ENCODE measurements at places on chromosomes 3 and 15. TPM values are rescaled to one million over a fixed set of nuclear protein-coding genes. Genes with fewer than 3 reads are reported as not detected.

GRCh38 chr3:127423856-127424765, 136.3 kb upstream of the PRR20G start:
- H3K4me3 ChIP-seq = no peak overlapping the region
- H3K27ac ChIP-seq = no peak overlapping the region
- H3K4me1 ChIP-seq = no peaks in the 10 kb centered on the region
- no peaks in the 10 kb centered on the region for H3K36me3 ChIP-seq

DNA sequence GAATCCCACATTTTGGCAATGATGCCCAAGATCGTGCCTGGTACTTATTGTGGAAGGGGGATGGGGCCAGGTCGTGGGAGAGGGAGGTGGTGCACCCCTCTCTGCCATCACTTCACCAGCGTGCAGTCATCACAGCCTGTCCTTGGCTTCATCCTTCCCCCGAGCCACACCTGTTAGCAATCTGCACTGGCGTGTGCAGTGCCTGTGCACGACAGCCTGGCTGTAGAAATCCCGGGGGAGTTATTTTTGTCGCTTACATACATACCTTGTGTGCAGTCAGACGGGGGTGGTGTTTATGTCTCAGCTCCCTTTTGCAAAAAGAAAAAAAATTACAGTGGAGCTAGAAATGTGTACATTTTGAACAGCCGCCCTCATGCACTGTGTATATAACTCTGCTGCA, 216.0 kb downstream of the TLE3 start:
- no peaks in the 10 kb centered on the region for H3K4me1 ChIP-seq
- peaks cover 15% of the 10 kb centered on the region for H3K27me3 ChIP-seq
- no peak overlapping the region for H3K27ac ChIP-seq
- no peaks in the 10 kb centered on the region for H3K36me3 ChIP-seq

DNA sequence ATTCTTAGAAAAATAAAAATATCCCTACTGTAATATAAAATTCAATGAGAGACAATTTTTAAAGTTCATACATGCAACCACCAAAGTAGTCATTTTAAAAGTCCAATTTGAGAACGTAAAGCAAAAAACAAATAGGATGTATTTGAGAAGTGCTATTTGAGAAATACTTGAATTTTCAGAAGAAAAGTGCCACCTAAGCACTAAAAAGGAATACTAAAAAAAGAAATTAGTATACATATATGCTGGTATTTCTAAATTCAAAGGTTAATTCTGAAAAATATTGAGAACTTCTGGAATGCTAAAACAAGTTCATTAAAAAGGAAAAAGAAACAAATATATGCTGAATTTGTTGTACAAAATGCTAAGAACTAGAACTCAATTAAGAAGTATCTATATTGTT, 29.2 kb upstream of the ARRDC4 start:
- no peaks in the 10 kb centered on the region for H3K4me1 ChIP-seq
- H3K36me3 ChIP-seq = no peaks in the 10 kb centered on the region
- no peak for DNase-seq
- H3K4me3 ChIP-seq = no peak overlapping the region
- no peaks in the 10 kb centered on the region for H3K27me3 ChIP-seq
- H3K27ac ChIP-seq = no peak overlapping the region

GRCh38 chr3:129485721-129486663, 42.4 kb upstream of the RHO start:
- no peak overlapping the region for H3K27ac ChIP-seq
- H3K36me3 ChIP-seq = peaks cover 4% of the 10 kb centered on the region
- H3K4me1 ChIP-seq = peaks cover 22% of the 10 kb centered on the region
- no peak overlapping the region for H3K4me3 ChIP-seq

GRCh38 chr3:185786956-185787877, 37.6 kb downstream of the IGF2BP2 start:
- H3K36me3 ChIP-seq = no peaks in the 10 kb centered on the region
- no peaks in the 10 kb centered on the region for H3K27me3 ChIP-seq
- H3K27ac ChIP-seq = no peak overlapping the region
- no peaks in the 10 kb centered on the region for H3K4me1 ChIP-seq

- no peak overlapping the region for H3K27ac ChIP-seq
- H3K4me1 ChIP-seq = peaks cover 22% of the 10 kb centered on the region
- no peak for DNase-seq
- H3K4me3 ChIP-seq = no peak overlapping the region
- H3K27me3 ChIP-seq = no peaks in the 10 kb centered on the region
- no peaks in the 10 kb centered on the region for H3K36me3 ChIP-seq
Measured at GRCh38 chr3:134369861-134370596, 4.2 kb downstream of the AMOTL2 start.

DNA sequence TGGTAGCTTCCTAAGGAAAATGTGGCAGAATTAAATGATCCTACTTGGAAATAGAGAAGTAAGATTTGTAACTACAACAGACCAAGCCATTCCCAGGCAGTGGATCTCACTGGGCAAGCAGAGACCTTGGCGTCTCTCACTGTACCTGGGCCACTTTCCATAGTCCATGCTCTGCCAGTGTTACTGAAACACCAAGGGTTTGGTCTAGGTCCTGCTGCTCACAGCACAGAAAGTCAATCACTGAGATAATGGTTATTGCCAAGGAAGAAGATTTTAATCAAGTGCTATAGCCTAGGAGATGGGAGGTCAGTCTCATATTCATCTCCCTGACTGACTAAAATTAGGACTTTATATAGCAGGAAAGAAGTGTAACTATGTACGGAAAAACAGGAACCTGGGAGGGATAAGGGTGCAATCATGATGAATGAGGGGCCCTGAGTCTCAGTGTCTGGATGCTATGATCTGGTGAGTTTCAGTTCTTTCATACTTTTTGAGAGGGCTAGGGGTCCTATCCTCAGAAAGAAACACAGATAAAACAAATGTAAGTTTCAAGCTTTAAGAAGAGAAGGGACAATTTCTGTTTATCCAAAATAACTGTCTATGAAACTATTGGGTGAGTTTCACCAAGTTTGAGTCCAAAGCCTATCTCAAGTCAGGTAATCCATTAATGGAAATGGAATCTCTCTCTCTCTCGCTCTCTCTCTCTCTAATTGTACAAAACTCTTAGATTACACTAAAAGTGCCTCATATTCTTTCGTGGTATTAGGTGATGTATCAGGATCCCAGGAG, 20.6 kb downstream of the GPR15 start:
- peaks cover 30% of the 10 kb centered on the region for H3K4me1 ChIP-seq
- H3K36me3 ChIP-seq = no peaks in the 10 kb centered on the region
- H3K4me3 ChIP-seq = no peak overlapping the region
- H3K27ac ChIP-seq = peak overlapping the region; percentile 50

GRCh38 chr15:56683908-56684307, 49.4 kb downstream of the ZNF280D start:
- no peak overlapping the region for H3K27ac ChIP-seq
- DNase-seq = no peak
- H3K27me3 ChIP-seq = no peaks in the 10 kb centered on the region
- no peaks in the 10 kb centered on the region for H3K36me3 ChIP-seq

- H3K36me3 ChIP-seq = no peaks in the 10 kb centered on the region
- DNase-seq = no peak
- H3K4me3 ChIP-seq = no peak overlapping the region
- H3K27me3 ChIP-seq = peaks cover 18% of the 10 kb centered on the region
Measured at GRCh38 chr3:14391033-14391432, 11.4 kb upstream of the SLC6A6 start.

DNA sequence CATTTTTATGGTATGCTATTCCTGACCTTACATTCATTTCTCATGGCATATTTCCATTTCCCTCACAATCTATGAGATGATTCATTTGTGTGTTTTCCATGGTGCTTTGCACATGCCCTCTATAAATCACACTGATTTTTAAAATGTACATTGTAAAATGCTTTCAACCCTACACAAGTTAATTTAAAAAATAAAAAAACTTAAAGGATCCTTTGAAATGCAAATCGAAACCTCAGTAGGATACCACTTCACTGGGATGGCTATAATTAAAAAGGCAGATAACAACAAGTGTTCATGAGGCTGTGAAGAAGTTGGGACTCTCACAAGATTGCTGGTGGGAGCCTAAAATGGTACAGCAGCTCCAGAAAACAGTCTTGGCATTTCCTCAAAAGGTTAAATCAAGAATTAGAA, 83.5 kb downstream of the FMN1 start:
- no peaks in the 10 kb centered on the region for H3K4me1 ChIP-seq
- no peak for DNase-seq
- no peaks in the 10 kb centered on the region for H3K36me3 ChIP-seq
- no peak overlapping the region for H3K27ac ChIP-seq

- H3K4me1 ChIP-seq = no peaks in the 10 kb centered on the region
- DNase-seq = no peak
- no peak overlapping the region for H3K4me3 ChIP-seq
- no peak overlapping the region for H3K27ac ChIP-seq
- no peaks in the 10 kb centered on the region for H3K27me3 ChIP-seq
Measured at GRCh38 chr15:37940876-37941275, 6.4 kb downstream of the TMCO5A start.

GRCh38 chr3:9779721-9780457, 10.1 kb upstream of the CAMK1 start:
- no peaks in the 10 kb centered on the region for H3K27me3 ChIP-seq
- H3K36me3 ChIP-seq = peaks cover 10% of the 10 kb centered on the region
- H3K4me1 ChIP-seq = peaks cover 43% of the 10 kb centered on the region
- H3K27ac ChIP-seq = peak overlapping the region; percentile 71
- H3K4me3 ChIP-seq = peak overlapping the region; percentile 53

GRCh38 chr3:9311228-9311627, 51.6 kb upstream of the THUMPD3 start:
- no peak for DNase-seq
- H3K36me3 ChIP-seq = no peaks in the 10 kb centered on the region
- no peak overlapping the region for H3K4me3 ChIP-seq
- no peaks in the 10 kb centered on the region for H3K4me1 ChIP-seq

GRCh38 chr15:78951841-78952238, 7.0 kb upstream of the CTSH start:
- peaks cover 4% of the 10 kb centered on the region for H3K27me3 ChIP-seq
- DNase-seq = no peak
- H3K27ac ChIP-seq = no peak overlapping the region
- no peaks in the 10 kb centered on the region for H3K4me1 ChIP-seq

DNA sequence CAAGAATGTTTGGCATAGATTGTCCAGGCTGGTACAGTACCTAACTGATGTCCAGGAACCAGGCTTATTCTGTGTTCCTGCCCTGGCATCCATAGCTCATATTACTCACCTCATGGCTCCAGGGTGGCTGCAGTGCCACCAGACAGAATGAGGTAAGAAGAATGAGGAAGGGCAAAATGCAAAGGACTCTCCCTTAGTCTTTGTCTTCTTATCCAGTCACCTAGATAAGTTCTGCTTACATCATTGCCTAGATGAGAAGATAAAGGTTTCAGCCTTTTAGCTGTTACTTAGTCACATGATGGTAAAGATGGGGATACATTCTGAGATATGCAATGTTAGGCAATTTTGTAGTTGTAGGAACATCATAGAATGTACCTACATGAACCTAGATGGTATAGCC, 45.8 kb downstream of the CHP1 start:
- DNase-seq = no peak
- H3K27ac ChIP-seq = no peak overlapping the region
- H3K36me3 ChIP-seq = peaks cover 6% of the 10 kb centered on the region
- H3K4me1 ChIP-seq = no peaks in the 10 kb centered on the region
- no peak overlapping the region for H3K4me3 ChIP-seq

- H3K4me1 ChIP-seq = no peaks in the 10 kb centered on the region
- DNase-seq = peak; percentile 19
- H3K36me3 ChIP-seq = no peaks in the 10 kb centered on the region
- H3K4me3 ChIP-seq = peak overlapping the region; percentile 15
- no peaks in the 10 kb centered on the region for H3K27me3 ChIP-seq
- no peak overlapping the region for H3K27ac ChIP-seq
Measured at GRCh38 chr15:66841953-66842681, 140.1 kb downstream of the SMAD6 start.

Gene FBXO40
- not detected for total RNA-seq

Gene GHSR
- not detected for total RNA-seq

Gene ARPP21
- not detected for total RNA-seq

Gene UACA
- total RNA-seq = 1.3 TPM

All from T-cell (primary cell).